ENCODE measurements at places on chromosomes 1 and 21.

DNA sequence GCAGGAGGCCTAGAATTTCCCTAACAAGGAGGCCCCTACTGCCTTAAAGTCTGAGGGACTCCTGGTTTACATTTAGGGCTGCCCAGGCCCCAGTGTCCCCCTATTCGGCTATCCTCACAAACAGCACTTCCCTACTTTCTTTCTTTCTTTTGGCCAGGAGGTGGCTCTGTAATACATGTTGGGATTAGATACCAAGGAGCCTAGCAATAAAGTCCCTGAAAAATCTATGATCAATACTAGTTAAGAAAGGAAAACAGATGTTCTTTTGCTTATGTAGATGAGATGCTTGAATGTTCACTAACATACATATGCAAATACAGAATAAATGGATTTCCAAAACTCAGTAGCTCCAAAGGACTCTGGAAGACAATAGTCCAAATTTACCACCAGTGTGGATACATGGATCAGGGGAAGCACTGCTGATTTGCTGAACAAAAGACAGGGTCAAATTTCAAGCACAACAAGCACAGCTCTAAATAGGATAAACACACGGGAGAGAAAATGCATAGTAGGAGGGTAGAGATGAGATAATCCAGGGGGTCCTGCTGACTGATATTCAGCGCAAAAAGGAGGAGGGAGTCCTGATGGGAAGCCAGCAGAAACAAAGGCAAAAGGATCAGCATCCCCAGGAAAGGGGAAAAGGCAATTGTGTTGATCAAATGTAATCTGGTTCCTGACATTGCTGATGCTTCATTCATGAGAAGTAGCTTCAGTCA is 240.0 kb downstream of the NUF2 start:
- DNase-seq: peak; percentile 6

DNA sequence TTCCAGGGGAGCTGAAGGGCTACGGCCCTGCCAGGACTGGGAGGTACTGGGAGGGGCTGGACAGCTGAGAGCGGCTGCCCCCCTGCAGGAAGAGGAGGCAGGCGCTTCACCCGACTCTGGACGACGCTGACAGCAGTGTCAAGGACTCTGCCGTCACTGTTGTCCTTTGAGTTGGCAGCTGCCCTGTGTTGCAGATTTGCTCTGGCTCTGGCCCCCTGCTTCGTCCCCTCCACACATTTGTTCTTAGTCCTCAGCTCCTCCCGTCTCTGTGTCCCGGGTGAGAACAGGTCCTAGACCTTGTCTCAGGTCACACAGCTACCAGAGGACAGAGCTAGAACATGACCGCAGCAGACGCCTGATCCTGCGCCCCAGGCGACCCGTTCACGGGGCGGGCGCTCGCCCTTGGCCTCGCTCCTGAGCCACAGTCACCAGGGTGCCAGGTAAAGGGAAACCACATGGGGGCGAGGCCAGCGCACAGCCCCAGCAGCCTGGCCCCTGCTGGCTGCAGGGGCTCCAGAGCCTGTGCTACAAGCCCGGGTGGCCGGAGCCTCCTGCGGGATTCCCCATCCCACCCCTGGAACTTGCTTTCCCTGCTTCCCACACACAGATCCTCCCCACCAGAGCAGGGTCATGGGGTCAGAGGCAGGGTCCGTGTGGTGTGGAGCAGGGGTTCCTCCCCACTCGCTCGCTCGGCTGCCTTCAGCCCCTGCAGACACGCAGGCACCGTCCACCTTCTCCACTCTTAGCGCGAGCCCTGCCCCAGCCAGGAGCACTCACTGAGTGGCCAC is 10.7 kb upstream of the NPHP4 start:
- no peak for DNase-seq

DNA sequence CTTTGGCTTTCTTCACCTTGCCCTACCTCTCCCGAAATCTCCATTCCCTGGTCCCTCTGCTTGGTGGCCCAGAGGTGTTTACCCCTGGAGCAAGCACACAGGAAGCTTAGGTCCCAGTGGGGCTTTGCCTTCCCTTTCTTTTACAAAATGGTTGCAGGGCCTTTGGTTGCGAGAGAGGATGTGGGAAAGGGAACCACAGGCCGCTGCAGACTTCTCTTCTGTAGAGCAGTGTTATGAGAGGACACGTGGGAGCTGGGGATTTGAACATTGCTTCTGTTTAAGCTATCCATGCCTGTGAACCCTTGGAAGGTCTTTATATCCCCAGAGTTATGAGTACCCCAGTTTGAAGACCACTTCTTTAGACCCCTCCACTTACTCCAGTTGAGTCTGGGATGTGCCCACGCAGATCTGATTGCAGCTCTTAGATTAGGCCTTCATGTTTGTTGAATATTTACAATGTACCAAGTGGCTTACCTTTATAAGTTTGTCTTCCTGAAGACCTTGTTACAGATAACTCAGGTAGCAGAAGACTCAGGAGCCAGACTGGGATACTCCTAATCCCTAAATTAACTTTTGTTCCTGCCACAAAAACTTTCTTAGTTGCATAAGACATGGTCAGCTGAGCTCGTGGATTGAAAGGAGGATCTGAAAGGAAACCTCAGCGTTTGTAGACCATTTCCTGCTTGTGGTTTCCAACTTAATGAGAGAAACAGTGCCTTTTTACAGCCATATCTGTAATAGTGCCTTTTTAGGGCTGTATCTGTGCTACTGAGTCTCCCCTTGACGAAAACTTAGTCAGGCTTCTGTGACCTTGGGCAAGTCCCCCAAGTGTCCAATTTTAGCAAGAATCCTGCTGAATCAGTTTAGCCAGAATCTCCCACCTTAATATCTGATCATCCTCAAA is 21.9 kb upstream of the IVNS1ABP start:
- DNase-seq: no peak

- peak; percentile 66 for DNase-seq
Observed at GRCh38 chr1:184483101-184483683, 96.4 kb downstream of the C1orf21 start.

DNA sequence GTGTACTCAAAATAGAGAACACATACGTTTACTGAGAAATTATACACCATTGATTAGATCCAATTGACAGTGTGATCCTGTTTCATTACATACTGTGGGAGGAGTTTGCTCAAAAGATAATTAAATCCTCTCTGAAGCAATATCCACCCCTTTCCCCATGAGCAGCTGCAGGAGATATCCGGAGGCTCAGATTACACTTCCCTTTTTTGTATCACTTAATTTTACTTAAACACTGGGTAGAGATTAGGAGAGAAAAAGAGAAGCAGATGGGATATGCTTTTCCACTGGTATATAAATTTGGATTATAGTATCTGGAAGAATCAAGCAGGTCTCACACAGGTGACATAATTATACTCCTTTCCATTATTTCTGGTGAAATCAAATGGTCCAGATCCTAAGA is 333.3 kb upstream of the ZRANB2 start:
- DNase-seq: no peak

DNA sequence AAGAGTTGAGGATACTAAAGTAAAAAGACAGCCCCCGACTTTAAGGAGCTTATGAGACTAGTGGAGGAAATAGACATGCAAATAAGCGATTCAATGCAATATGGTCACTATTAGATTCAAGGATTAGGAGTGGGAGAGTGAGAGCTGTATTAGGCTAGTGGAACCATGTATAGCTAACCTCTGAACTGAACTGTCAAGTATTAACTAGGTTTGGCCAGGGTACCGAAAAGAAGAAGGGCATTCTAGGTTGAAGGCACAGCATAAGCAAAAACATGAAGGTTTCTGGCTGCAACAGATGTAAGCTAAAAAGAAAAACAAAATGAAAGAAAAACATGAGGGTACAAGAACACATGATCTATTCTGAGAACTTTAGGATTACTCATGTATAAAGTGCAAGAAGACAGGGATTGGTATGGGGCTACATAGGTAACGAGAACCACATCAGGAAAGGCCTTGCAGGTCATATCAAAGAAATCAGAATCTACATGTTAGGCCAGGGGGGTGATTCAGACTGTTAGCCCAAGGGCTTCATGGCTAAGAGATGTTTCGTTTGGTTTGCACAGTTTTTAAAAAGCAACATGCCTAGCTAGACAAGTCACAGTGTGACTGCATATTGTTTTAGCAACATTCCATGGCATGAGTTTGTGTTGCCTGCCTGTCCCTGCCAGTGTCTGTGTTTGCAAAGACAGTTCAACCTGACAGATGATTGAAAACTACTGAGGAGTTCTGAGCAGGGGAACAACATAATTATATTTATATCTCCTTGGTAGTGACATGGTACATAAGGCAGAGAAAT is 54.4 kb upstream of the HAO2 start:
- no peak for DNase-seq

- no peak for DNase-seq
Observed at GRCh38 chr1:194338241-194338948, 1152.0 kb upstream of the B3GALT2 start.

- no peak for DNase-seq
Observed at GRCh38 chr21:33816174-33816573, 99.4 kb downstream of the ATP5PO start.

DNA sequence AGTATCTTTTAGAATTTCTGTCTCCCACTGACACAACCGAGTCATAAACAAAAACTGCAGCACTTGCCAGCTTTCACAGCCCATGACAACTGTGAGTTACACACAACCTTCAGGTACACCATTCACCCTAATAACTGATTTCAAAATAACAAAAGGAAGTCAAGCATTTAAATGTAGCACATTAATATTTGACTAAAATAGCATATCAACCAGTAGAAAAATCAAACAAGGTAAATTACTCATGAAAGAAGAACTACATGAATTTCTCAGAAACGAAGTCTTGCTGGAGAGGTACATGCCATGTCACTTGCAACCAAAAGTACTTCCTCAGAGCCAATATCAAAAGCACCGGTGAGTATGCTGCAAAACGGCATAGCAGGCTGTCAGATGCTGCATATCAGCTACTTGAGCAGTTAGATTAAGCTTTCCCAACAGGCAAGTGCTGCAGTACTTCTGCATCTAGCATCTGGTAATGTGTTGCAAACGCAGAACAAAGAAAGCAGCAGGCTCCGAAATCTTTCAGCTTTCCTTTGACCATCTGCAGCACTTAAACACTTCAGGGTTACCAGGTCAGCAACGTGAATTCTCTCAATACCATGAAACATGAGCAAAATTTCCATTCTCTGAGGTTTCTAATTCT is 223.2 kb downstream of the SMYD3 start:
- no peak for DNase-seq

- DNase-seq: no peak
Observed at GRCh38 chr1:226474041-226474440, 66.1 kb upstream of the PARP1 start.

GRCh38 chr21:38469642-38470041 is 28.6 kb downstream of the ERG start:
- no peak for DNase-seq

- DNase-seq: no peak
Observed at GRCh38 chr1:240739754-240740153, 127.8 kb upstream of the GREM2 start.

DNA sequence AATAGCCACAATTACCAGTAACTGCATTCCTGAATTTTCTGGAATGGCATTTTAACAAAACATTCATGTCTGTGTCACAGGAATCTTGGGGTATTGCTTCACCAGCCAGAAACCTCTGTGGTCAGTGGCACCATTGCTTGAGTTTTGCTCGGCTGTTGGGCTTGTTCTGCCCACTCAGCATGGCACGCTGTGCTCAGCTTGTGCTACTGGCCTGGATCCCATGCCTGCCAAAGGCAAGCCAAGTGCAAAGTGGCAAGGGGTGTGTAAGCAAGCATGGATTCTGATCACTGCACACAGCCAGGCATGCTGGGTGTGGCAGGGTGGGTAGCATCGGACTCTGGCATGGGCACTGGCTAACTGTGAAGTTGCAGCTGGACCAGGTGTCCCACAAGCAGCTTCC is 1150.9 kb downstream of the MRPL39 start:
- DNase-seq: no peak

All from GM04503 (cell line).